Hippocampal formation (tissue), 2 donors: ENCODE measurements at places on chromosomes 11 and 22.
A peak's percentile ranks its signal among the peaks of the same experiment; 100 is the strongest.

GRCh38 chr11:22510010-22510409 lies 115.6 kb downstream of the FANCF start:
- DNase-seq = no peak

DNA sequence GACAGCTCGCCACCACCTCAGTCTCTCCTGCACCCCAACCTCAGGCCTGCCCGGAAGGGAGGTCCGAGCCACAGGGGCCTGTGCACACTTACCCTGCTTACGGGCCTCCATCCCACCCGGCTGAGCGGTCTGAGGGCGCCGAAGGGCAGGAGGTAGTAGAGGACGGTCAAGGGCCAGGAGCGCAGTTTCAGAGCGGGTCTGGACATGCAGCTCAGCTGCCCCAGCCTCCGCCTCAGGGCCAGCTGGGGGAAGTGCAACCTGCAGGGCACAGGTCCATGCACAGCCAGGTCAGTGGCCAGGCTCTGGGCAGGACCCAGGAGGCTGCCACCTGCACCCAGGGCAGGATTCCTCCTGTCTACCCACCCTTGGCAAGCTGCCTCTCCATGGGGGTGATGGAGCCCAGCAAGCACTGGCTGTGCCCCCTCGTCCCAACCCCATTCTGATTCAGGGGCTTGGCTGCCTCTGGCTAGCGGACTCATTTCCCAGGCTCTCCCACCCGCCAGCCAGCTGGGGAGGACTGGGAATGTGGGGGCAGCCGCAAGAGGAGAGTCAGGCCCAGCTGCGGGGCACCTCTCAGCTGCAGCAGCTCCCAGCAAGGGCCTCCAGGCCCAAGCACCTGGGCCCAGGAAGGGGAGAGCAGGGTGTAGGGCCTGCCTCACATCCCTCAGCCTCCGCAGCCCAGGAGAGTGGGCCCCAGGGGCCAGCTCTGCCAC lies 38.3 kb downstream of the PISD start:
- DNase-seq = no peak

GRCh38 chr11:9568854-9569587 lies 4.4 kb upstream of the WEE1 start:
- DNase-seq = no peak

DNA sequence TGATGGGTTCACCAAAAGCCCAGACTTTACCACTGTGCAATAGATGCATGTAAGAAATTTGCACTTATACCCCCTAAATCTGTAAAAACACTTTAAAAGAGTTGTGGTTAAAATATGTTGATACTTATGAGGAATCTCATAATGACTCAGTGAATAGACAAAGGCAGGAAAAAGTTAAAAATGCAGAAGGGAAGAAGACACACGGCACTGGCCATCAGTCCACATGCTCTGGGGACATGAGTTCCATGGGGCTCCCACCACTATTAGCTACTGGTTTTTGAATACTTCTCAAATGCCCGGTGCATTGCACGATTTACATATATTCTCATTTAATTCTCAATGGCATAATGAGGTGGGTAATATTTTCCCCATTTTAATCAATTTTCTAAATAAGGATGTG lies 59.3 kb upstream of the BLID start:
- no peak for DNase-seq

GRCh38 chr11:46381819-46382645 lies 563 bp downstream of the MDK start:
- DNase-seq = no peak

DNA sequence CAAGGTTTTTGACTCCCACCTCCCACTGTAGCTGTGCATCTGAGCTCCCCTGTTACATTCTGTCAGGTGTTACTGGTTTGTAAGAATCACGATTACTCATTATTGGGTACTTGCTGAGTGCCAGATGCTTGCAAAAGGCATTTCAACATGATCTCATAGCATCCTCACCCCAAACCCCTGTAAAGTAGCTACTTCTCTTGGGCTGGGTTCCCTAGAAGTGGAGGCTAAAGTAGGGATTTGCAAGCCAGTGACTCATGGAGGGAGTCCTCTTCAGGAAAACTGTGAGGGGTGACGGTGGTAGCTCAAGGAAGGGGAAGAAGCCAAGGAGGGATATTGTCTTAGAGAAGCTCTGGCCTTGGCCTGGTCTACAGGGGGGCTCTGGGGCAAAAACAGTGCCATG lies 78.6 kb downstream of the TIMP3 start:
- DNase-seq = no peak

DNA sequence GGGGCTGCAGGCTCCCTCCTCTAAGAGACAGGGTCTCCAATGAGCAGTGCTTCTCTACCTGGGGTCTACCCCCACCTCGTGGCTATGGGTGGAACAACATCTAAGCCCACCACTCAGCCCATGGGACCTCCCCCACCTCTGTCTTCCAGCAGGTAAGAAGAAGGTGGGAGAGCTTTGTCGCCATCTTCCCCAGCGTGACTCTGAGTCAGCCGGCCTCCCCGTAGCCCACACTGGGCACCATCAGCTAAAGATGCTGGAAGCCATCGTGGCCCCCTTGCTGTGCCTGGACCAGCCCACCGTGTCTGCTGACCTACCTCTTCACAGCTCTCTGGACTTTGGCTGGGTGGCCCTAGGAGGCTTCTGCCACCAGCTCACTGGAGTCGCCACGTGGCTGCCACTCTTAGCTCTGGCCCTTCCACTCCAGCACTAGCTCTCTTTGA lies 944 bp downstream of the C11orf86 start:
- no peak for DNase-seq

- no peak for DNase-seq
Measured at GRCh38 chr22:43136255-43136654, 6.9 kb downstream of the MCAT start.

- no peak for DNase-seq
Measured at GRCh38 chr11:45607995-45608394, 57.4 kb downstream of the CHST1 start.

DNA sequence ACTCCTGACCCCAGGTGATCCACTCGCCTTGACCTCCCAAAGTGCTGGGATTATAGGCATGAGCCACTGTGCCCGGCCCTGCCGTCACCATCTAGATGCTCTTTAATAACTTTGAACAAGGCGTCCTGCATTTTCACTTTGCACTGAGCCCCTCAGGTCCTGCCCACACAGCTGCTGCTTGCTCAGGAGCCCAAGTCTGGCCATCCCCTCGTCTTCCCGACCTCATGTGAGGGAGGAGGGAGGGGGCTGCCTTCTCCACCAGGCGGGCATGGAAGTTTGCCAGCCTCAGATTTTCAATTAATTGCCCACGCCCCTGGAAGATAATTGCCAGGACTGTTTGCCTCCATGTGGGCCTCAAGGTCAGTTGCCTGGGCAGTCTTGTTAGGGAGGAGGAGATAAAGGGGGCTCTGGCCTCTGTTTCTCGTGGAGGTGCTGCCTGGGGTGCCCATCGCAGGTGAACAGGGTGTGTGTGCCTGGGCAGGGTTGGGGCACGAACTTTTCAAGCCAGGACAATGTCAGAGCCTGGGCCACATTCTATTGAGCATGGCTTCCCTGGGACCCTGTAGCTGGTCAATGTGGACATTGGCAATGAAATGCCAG lies 27.9 kb upstream of the MYEOV start:
- no peak for DNase-seq

- DNase-seq = no peak
Measured at GRCh38 chr11:42528911-42529310, 782.9 kb upstream of the API5 start.

- DNase-seq = no peak
Measured at GRCh38 chr22:21687685-21688259, 22.0 kb downstream of the PPIL2 start.

- no peak for DNase-seq
Measured at GRCh38 chr11:61042961-61043540, 59.2 kb upstream of the CD5 start.

DNA sequence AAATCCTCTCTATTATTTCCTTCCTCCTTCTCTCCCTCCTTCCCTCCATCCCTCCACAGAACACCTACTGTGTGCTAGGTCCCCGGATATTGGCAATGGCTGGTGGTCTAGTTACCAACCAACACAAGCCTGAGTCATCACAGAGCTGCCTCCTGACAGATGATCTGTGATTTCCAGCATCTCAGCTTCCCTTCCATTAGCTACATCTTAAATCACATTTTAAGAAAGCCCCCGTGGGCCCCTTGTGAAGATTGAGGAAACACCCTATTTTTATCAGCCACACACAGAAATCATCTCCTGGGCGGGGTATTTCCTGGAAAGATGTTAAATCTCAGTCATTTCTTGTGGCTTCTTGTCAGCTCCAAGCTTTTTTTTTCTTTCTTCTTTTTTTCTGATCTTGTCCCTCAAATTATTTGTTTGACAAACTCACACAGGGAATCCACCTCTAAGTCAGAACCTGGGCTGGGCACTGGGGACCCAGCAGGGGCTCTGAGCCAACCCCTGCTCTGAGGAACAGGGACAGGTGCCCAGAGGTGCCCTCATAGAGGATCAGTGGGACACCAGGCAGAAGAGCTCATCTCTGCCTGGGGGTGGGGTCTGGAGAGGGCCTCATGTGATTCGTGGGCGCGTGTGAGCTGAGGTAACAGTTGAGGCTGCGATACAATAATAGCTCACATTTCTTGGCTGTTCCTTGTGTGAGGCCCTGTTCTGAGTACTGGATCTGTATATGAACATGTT lies 42.4 kb downstream of the CACNA1I start:
- no peak for DNase-seq

- no peak for DNase-seq
Measured at GRCh38 chr11:67276781-67277230, 10.5 kb downstream of the GRK2 start.

- DNase-seq = no peak
Measured at GRCh38 chr11:115065830-115066664, 387.7 kb downstream of the NXPE2 start.

- DNase-seq = no peak
Measured at GRCh38 chr11:112524798-112525197, 264.1 kb upstream of the PLET1 start.

DNA sequence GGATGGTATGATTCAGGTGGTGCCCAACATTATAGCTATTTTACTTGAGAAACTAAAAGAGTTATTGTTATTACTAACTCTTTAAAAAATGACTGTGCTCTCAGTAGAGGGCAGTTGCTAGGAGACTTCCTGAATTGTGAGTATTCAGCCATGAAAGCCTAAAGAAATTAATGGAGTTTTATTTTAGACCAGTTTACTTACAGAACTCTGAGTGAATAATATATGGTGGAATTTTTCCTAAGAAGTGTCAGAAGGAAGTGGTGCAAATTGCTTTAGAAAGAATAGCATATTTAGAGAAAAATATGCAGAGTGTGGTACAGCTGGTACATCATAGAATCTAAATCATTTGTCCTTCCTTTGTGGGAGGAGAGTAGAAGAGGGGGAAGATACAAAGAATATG lies 689.9 kb upstream of the CCDC90B start:
- DNase-seq = peak; percentile 36

DNA sequence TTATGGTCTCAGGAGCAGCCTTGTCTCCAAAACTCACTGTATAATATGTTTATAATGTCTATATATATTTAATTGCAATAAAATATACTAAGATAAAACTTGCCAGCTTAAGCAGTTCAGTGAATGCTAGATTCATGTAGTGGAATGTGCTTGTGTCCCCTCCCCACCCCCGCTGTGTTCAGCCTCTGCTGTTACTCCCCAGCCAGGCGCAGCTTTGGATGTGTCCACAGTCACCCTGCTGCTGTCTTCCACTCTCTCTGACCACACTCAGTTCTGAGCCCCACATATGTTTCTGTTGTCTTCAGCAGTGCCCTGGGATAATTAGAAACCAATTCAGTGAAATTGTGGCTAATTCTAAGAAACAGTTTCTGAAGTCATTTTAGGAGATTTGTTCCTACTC lies 52.2 kb downstream of the PPFIA1 start:
- DNase-seq = no peak

DNA sequence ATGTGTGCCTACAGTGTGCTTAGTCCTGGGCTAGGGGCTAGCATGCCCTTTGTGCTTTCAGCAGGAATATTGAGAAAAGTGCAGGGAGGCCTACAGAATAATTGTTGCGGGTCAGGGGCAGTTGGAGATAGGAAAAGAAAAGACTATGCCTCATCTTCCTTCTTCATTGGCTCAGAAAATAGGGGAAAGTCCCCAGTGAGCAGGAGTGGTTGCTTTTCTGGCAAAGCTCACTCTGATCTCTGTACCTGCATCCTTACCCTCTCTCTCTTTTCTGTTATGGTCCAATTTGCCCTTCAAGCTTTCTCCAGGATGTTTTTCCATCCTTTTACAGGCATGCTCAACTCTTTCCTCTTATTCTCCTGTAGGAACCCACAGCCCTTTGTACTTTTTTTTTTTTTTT lies 29.5 kb upstream of the RRM1 start:
- DNase-seq = no peak

GRCh38 chr11:73201888-73202780 lies 15.9 kb upstream of the P2RY2 start:
- no peak for DNase-seq

DNA sequence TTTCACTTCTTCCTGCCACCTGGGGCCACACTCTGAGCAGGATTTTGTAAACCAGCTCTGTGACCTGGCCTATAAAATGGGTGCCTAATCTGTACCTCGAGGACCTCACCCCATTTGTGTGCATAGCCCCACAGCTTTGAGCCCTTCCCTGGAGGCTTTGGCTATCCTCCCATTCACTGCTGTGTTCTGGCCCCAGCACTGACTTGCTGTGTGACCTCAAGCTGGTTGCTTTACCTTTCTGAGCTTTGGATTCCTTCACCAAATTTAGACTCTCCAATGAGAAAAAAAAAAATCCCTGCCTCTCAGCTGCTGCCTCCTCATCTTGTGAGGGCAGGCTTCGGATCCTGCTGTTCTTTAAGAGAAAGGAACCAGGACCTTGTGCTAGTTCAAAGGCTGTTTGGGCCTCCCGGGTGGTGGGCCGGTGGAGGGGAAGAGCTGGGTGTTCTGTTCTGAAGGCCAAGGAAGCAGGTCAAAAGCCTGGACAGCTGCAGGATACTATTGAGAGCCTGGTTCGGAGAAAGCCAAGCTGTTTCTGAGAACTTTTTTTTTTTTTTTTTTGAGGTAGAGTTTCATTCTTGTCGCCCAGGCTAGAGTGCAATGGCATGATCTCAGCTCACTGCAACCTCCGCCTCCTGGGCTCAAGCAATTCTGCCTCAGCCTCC lies 1.1 kb upstream of the PYGM start:
- no peak for DNase-seq

DNA sequence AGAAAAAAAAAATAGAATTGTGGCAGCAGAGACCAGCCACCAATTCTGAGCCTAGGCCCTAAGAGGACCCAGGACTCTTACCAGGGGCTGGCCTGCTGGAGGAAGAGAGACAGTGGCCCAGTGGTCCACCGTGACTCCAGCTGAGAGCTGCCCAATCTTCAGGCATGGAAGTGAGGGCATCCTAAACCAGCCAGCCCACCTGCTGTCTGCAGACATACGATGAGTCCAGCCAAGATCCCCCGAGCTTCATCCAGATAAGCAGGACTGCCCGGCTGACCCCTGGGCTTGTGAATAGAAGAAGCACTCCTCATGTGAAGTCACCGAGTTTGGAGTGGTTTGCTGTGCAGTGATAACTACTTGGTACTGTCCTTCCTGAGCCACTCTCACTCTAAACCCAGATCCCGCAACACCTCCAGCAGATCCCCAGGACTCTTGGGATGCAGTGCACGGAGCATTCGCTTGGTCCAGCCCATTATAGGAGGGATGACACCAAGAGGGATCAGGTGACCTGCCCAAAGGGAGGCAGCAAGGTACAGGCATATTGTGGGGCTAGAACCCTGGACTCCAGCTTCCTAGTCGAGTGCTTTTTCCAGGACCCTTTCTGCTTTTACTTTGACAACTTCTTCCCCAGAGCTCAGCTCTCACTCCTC lies 41.7 kb upstream of the FGF3 start:
- DNase-seq = no peak
